Lower leg skin (tissue), 4 donors: ENCODE measurements at places on chromosomes 6 and 20. TPM values are rescaled to one million over a fixed set of nuclear protein-coding genes. Genes with fewer than 3 reads are reported as not detected.

DNA sequence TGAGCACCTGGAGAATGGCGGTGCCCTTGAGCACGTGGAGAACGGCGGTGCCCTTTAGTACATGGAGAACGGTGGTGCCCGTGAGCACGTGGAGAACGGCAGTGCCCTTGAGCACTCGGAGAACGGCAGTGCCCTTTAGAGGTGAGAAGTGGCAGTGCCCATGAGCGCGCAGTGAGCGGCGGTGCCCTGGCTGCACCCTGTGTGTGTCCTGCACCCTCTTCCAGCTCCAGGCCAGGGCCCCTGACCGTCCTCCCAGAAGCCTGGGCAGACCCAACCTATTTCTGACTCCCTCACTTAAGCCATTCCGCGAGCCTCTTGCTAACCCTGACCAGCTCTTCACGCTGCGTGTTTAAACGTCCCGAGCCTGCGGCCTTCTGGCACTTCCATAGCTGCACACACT lies 151.3 kb downstream of the DLL1 start:
- DNase-seq, result peak; percentile 78

DNA sequence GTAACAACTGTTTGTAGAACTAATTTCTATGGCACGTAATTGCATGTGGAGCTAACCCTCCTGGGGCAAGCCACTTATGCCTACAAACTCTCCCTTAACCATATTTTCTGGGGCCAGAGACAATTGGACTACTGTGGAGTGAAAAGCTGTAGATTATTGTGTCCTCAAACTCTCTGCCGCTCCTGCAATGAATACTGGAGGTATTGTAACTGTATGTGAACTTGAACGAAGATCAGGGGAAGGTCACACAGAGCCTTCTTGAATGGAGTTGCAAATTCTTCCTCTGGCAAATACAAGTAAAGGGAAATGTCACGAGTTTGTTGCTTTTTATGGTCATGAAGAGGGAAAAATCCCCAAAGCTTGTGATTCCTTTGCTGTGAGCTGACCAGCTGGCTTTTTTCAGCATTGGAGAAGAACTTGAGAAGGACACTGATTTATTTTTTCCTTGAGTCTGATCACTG lies 18.2 kb downstream of the AKAP12 start:
- no peak for DNase-seq

DNA sequence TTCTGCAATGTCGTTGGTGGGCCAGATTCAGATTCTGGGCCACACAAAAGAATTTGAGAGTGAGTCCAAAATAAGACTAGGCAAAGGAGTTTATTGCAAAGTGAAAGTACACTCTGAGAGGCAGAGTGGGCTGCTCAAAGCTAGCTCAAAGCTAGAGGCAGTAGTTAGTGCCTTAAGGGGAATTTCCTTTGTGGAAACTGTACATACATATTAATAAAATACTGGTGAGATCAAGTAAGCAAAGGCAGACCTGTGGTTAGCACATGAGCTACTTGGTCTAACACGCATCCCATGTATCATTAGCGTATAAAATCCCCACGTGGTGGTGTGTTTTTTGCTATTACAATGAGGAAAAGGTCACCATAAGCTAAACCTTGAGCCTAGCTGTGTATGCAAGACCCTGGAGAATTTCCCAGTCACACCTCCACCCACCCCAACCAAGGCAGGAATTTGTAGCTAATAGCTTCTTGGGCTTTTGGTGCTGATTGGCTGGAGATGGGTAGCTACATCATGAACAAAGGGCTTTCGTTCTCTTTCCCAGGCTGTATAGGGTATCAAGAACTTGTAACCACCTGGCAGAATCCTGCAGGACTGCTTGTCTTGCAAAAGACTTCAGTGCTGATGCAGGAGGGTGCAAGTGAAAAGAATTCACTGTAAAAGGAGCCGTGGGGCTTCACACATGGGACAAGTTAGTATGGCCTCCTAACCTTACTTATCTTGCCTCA lies 14.7 kb upstream of the TRIM26 start:
- no peak for DNase-seq

- no peak for DNase-seq
Measured at GRCh38 chr20:51654060-51654459, 111.5 kb upstream of the NFATC2 start.

DNA sequence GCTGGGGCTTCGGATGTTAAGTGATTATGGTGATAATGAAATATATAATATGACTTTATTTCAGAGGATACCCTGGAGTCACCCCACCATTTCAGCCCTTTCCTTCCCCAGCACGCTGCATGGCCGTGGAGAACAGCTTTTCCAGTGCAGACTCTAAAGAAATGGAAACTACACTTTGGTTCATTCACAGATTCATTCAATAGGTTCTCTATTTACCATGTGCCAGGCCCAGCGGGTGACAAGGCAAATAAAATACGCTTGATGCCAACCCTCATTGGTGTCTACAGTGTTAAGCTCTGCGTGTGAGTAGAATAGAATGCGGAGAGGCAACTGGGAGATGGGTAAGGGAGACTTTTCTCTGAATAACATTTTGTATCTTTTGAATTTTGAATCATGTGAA lies 89.7 kb downstream of the TCP11 start:
- no peak for DNase-seq

Gene RAD21L1
- total RNA-seq, result not detected

DNA sequence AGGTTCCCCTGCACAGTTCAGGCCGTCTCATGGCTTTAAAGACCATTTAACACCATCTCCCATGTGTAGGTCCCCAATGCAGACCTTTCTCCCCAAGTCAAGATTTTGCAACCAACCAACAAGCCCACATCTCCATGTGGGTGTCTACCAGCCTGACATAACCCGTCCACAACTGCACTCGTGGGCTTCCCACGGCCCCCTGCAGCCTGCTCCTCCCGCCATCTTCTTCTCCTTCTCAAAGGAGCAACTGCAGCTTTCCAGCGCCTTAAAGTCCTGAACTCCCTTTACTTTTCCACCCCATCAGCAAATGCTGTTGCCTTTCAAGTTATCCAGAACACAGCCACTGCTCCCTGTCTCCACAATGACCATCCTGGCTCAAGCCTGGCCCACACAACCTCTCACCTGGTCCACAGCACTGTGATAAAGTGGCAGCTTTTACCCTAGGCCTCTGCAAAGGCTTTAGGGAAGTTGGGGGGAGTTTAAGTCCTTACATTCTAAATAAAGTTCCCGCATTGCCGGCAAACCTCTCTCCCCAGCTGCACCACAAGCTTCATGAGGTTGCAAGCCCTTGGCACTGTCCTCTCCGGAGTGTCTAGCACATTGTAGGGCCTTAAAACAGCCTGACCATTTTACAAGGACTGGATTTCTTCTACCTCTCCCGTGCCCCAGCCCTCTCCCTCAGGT lies 140.5 kb downstream of the PREX1 start:
- DNase-seq, result no peak

DNA sequence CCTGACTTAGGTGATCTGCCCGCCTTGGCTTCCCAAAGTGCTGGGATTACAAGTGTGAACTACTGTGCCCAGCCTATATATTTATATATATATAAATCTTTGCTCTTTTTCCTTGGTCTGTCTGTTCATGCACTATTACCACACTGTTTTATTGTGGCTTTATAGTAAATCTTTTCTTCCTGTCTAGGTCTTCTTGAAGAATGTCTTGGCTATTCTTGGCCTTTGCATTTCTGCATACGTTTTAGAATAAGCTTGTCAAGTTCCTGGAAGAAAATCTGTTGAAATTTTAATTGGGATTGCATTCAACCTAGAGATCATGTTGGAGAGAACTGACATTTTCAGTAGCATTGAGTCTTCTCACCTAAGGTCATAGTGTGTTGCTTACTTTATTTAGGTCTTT lies 37.1 kb downstream of the MYO6 start:
- no peak for DNase-seq

DNA sequence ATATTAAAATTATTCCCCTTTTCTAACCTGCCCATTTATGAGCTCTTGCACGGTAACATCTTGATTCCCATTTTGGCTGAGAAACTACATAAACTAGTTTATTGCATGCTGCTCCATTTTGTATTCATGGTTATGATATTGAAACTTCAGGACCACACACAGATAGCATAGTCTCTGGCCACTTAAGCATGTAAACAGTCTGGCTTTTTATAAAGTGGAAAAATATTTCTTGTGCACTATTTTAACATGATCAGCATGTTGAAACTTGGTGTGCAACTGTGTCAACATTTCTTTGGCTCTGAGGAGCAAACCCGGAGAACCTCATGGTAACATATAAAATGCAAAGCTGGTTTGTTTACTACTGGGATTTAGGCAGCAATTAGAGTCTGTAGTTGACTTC lies 70.7 kb downstream of the SLX4IP start:
- DNase-seq, result no peak

DNA sequence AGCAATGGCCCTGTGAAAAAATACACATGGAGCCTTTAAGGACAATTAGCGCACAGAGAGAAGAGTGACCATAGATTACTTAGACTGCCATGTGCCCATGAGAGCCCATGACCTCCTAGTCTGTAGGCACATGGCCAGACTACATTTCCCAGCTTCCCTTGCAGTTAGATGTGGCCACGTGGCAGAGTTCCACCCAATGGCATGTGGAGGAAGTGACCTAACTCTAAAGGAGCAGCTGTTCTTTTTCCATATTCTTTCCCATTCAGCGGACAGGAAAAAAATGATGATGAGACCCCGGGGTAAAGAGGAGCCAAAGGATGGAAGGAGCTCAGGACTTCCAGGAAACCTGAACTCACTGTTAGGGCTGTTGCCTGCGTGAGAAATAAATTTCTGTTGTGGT lies 116.6 kb downstream of the CBLN4 start:
- no peak for DNase-seq

DNA sequence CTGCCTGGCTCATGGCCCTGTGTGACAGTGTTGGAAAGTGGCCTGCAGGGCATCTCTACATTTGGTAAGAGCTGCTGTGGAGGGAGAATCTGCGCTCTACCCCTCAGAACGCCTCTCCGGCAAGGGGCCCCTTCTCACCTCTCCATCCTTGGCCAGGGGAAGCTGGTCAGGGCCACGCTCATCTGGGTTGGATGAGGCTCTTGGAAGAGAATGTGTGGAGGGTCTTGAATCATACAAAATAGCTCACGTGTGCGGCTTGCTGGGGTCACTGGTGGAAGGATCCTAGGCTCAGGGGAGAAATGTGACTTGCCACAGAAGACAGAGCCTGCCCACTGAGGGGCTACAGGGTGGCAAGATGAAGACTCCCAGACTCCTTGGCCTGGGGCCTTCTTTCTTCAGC lies 105.0 kb downstream of the SCML4 start:
- DNase-seq, result no peak

GRCh38 chr20:25723975-25724374 lies 27.3 kb upstream of the ZNF337 start:
- no peak for DNase-seq

DNA sequence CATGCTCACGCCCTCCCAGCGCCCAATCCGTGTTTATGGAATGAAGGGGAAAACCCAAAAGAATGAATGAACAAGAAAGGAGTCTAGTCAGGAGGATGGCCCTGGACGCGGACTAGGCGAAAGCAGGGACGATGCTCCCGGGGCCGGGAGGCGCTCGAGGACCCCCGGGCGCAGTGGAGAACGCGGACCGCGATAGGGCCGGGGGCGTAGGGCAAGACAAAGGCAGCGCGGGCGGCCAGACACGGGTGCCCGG lies 758 bp downstream of the GCLC start:
- DNase-seq, result peak; percentile 87

DNA sequence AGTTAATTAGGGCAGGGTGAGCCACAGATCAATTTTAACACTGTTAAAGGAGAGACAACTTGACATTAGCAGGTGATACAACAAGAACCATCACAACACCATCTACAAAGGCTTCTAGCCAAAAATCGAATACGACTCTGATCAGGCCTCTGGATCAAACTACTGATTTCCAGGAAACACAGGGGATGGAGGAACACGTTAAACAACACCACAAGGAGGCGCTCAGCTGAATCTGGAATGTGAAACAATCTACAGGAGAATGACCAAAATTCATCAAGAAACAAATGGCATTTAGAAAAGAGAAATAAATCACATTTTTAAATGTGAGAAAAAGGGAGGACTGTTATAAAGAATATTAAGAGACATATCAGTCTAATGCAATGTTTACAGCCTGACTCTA lies 13.5 kb upstream of the MAFB start:
- DNase-seq, result no peak

DNA sequence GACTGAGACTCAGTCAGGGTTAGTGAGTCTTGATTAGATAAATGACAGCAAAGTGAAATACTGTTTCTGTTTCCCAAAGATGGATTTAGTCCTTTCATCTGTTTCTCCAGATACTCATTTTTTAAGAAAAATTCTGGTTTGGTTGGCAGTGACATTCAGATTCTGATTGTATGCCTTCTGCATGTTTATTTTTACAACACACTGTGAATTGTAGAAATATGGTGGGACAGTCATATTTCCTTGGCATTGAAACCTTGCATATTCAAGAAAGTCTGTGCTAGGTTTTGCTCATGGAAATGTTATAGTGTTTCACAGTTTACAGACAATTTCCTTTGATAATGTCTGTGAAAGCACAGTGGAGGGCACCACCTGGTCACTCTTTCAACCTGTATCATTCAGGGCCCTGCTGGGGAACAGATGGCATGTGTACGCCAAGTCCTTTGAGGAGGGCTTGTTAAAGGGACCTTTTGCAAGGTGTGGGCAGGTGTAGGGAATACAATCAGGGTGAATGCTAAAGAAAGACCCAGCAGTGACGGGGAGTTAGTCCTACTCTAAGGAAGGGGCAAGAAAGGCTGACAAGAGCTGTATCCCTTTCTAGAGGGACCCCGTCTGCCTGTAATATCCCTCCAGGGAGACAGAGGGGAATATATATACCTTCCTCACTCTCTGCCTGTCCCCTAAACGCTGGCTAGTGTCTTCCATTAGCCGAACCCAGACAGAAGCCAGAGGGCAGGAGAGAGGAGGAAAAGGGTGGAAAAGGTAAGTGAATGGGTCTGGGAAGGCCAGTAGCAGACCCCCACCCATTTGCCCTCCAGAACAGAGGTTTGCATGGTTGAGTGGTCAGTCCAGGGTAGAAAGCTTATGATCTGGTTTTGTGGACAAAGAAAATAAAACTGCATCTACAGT lies 10.2 kb downstream of the PLCB4 start:
- DNase-seq, result no peak

Gene PPP1R14C
- total RNA-seq, result 116 TPM

DNA sequence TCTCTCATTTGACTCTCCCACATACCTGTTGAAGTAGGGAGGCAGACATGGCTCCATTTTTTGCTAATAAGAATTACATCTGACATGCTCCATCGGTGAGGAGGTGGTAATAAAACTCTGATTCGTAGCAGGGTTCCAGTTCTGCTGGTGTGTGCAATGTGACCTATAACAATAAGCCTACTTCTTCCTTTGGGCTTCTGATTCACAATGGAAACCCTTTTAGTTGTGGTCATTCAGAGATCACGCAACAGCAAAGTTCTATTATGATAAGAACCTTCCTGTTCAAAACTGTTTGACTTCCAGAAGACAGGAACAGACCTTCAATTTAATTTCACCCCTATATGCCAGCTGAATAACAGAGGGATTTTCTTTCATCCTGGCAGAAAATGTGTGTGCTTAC lies 31.4 kb upstream of the GSTA4 start:
- DNase-seq, result no peak

Gene CTAGE9
- not detected for total RNA-seq

Gene EHMT2
- 33.5 TPM for total RNA-seq

GRCh38 chr6:157893238-157893637 lies 70.2 kb downstream of the SNX9 start:
- no peak for DNase-seq

Gene ECT2L
- total RNA-seq, result 0.10 TPM

- no peak for DNase-seq
Measured at GRCh38 chr20:47964149-47964548, 178.9 kb upstream of the SULF2 start.

GRCh38 chr6:76448109-76448508 lies 375.6 kb upstream of the IMPG1 start:
- DNase-seq, result no peak
